ENCODE measurements at places on chromosomes 1 and 21.

DNA sequence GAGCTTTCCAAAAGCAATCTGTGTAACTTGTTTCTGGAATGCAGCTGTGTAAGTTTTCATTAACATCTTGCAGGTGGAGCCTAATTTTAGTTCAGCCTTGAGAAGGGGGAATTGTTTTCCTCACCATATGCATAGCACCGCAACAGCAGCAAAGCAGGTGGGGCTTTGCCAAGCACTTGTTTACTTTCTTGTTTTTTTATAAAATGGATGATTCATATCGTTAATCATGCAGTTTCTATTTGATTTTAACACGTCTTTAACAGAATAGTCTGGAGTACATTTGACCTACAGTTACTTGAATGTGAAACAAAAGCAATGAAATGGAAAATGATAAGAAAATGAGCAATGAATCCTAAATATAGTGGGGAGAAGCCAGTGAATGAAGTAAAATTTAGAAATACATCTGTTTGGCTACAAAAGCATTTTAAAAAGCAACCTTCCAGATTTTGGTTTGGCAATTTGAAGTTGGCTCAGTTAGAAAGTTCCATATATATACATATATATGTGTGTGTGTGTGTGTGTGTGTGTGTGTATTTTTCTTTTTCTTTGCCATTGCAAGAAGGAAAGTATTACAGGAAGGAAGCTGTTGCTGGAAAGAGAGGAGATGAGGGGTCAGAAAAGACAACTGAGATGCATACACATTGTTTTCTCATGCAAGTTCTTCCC is 119.0 kb upstream of the ADGRL2 start:
- no peak for DNase-seq

GRCh38 chr1:112406771-112407170 is 10.8 kb downstream of the CTTNBP2NL start:
- DNase-seq: no peak

DNA sequence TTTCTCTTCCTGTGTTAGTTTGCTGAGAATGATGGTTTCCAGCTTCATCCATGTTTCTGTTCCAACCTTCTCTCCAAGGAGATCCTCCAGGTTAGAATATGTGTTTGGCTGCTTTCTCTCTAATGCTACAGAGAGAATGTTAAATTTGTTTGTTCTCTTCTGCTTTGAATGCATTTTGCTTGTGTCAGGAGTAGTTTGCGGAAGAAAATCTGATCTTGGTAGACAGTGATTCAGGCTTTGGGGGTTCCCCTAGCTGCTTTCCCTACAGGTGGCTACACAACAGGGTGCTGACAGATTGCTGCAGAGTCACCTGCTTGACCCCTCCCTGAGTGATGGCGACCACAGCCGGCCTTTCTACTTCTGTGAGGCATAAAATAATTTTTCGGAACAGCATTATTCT is 41.8 kb downstream of the MACO1 start:
- no peak for DNase-seq

GRCh38 chr1:165924117-165924516 is 96.7 kb downstream of the UCK2 start:
- no peak for DNase-seq

GRCh38 chr1:34113362-34113761 is 51.7 kb downstream of the CSMD2 start:
- no peak for DNase-seq

- no peak for DNase-seq
These were observed 20.9 kb downstream of the TMED5 start for GRCh38 chr1:93159337-93159736.

DNA sequence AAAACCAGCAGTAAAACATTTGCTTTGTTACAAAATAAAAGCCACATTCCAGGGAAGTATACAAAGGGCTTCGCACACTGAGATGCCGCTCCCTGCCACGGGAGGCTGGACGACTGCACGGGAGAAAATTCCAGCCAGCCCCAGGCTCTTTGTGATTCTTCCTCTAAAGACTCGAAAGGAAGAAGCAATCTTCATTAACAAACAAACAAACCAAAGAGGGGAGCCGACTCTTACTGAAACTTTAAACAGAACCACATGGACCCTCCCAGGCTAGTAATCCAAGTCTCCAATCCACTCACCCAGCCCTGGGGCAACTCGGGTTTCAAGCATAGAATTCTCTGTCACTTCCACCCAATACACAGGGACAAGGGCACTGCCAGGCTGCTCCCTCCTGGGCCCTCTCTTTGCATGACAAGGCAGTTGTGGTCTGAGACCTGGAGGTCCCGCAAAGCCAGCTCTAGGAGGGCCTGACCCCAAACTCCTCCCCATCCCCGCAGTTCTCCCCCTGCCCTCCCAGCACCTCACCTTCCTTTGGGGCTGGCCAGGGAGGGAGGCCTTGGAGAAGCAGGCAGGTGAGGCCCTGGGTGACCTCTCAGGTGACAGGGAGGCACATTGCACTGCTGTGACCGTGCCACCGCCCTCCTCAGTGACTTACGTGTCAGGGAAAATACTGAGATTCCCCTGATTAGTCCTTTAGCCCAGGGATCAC is 26.6 kb upstream of the COL18A1 start:
- no peak for DNase-seq

GRCh38 chr1:106680776-106681344 is 375.6 kb upstream of the PRMT6 start:
- DNase-seq: no peak

- no peak for DNase-seq
These were observed 152.5 kb upstream of the WNT4 start for GRCh38 chr1:22295396-22295795.

DNA sequence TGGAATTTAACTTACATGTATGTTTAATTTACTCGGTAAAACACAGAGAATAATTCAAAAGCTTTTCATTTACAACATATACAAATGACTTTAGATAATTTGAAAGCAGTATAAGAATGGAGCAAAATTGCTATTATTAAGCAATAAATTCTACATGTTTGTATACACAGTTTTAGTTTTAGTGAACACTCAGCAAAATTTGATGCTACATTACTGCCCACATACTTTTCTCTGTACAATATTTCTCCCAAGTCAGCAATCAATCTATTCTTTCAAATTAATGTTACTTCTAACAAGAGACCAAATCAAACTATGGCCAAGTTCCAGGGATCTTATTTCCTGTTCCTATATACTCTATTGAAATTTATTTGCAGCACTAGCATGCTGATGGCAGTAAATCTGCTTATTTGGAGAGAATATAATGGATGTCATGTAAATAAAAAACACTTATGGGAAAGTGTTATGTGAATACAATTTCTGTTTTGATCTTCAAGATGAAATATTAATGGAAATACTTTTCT is 82.6 kb upstream of the BRINP3 start:
- no peak for DNase-seq

GRCh38 chr1:205261946-205262691 is 34.4 kb downstream of the TMCC2 start:
- no peak for DNase-seq

DNA sequence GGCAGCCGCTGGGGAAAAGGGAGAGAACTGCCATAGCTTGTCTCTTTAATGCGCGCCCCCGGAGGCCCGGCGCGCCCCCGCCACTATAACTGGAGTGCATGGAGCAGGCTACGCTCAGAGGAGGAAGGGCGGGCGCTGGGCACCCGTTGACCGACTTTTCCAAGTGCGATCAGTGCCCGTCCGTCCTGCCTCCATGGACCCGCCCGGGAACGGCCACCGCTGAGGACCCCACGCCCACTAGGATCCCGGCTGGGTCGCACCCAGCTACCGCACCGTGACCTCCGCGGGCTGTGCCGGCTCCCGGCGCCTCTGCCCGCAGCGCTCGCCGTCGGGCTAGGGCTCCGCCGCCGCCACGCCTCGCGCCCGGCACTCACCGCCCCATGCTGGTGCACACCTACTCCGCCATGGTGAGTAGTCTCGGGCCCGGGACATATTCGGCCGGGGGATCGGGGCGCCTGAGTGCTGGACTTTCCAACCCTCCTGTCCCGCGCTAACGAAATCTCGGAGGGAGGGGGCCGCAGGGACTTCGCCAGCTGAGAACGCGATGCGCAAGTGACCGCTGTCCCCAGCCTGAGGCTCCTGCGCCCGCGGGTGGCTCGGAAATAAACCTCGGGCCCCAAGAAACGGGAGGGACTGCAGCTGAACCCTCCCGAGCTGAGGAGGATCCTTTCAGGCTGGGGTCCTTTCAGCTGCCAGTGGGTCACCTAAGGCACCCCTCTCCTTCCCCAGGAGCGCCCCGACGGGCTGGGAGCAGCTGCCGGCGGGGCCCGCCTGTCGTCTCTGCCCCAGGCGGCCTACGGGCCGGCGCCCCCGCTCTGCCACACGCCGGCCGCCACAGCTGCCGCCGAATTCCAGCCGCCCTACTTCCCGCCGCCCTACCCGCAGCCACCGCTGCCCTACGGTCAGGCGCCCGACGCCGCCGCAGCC is at the start of gene TFAP2E:
TFAP2E (plus strand) TSS at position 117 of the 927 bp plus-strand sequence; CDS start at position 381, 264 bp downstream.
- no peak for DNase-seq

DNA sequence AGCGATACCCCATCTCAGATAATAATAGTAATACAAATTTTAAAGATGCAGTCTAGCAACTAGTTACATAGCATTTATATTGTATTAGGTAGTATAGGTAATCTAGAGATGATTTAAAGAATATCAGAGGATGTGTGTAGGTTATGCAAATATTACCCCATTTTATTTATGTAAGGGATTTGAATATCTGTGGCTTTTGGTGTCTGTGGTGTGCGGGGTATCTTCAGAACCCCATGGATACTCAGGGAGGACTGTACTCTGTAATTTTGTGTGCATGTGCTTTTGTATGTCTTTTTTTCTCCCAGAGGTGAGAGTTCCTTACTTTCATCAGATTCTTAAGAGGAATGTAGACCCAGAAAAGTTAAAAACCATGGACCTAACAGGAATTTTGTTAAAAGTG is 12.8 kb downstream of the RNF2 start:
- no peak for DNase-seq

DNA sequence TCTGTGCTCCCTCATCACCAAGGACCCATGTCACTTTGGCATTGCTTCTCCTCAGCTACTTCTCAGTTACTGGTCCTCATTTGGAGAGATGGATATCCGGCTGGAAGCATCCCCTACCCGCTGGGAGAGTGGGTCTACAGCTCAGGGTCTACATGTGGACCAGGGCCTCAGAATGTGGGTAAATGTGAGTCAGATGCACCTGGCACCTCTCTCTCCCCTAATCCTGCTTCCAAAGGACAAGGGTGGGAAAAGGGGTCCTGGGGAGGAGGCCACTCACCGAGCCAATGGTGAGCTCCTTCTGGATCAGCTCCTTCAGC is 908 bp downstream of the S100A6 start:
- no peak for DNase-seq

DNA sequence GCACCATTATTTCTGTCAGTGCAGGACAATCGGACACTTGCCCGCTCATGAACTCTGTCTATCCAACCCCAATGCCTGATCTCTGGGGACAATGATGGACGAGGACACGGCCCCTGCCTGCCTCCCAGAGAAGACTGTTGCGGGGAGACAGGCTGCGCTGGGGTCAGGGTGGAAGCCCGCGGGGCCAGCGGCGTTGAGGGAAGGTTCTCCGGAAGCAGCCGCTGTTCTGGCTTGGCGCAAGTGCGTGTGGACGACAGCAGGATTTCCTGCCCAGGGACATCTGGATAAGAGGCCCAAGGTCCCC is 18.8 kb downstream of the RHBG start:
- no peak for DNase-seq

- DNase-seq: no peak
These were observed 28.6 kb downstream of the TMEM53 start for GRCh38 chr1:44645476-44646244.

DNA sequence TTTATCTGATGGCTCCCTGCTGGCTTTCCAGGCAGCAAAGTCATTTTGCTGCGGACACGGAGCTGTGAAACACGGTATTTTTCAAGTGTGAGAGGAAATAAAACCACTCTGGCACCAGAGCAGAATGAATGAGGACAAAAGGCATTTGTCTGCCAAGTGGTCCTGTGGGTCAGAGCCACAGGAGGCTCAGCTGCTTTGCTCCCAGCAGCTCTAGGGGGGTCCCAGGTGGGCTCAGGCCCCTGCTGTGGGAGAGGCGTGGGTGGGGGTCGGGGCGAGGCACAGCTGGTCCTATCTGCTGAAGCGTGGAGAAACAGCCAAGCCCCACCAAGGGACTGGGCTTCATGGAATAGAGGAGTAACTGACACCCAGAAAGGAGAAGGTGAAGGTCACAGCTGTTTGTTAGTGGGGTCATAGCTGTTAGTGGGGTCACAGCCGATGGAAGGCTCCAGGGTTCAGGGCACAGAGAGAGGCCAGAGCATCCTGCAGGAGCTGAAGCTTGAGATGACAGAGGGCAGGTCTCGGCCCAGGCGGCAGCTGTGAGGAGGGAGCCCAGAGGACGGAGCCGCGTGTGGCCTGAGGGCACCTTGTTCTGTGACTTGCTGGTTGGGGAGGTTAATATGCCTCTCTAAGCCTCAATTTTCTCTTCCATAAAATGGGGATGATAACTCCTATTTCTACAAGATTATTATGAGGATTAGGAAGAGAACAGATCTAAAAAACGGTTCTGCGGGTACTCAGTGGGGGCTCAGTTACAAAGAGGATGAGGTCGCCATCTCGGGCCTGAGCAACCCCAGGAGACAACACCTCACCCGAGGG is 7.1 kb downstream of the KIF17 start:
- DNase-seq: no peak

DNA sequence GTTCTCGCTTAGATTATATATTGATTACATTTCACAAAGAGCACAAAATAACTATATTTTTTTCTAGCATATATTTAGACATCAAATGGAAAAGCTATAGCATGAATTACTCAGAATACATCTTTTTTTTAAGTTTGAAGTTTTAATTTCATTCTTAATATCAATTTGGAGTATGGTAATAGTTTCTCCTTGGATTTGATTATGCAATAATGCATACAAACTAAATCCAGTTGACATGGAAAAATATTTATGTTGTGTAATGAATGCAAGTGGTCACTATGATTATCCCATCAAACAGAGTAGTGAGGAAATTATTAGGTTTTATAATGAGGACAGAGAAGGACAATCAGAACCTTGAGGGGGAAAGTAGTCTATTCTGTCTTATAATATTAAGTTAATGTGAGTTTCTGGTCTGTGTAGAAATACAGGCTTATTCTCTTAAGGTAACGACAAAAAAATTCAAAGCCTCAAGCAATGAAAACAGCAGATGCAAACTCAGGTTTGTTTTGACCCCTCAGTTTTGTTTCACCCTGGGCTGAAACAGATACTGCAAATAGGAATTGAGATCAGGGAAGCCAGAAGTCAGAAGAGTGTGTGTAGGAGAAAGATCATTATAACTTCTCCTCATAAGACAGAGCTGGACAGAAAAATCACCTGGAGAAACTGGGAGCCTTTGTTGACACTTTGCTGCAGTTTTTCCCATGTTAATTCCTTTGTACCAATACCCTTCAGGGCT is 23.7 kb downstream of the LRRC8B start:
- no peak for DNase-seq

DNA sequence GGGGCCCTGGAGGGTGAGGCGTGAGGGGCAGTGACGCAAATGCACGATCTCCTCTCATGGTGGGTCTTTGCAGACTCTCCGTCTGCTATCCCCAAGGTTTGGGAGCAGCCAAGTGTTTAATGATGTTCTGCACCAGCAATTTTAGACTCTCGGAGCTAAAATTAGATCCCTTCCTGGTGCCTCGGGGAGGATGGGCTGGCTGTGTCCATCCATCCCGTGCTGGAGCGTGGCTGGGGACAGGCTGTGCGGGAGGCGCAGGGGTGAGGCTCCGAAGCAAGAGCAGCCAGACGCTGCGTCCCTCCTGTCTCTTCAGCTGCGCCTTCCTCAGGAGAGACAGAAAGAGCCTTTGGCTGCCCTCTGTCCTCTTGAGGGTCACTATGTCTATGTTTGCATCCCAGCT is 387.6 kb downstream of the CAMTA1 start:
- DNase-seq: no peak

- DNase-seq: no peak
These were observed 29.0 kb downstream of the TGFBR3 start for GRCh38 chr1:91856996-91857395.
